ENCODE measurements at places on chromosomes 12 and 14.

DNA sequence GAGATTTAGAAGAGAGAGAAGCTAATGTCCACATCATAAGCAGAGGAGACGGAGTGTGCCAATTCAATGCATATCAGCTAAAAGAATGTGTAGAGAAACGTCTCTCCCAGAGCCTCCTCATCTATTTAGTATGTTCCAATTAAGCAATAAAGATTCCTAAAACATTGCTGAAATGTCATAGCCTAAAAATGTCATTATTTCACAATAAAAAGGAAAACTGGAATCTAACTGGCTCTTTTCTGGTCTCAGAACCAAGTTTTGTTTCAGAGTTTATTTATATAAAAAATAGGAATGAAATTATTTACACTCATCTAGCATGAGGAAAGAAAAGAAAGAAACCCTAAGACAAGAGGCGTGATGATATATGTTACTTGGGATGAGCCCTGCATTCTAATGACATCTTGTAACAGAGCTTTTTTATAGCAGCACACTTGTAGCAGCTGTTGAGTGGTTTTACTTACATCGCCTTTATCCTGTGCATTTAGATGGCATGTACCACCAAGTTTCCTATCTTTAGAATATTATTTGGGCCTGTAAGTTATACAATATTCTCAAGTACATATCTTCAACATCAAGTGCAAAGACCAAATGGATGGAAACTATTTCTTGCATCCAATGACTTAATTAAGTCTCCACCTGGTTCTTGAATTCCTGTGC, 266.3 kb upstream of the PRKD1 start:
- DNase-seq, result no peak

- DNase-seq, result no peak
Measured at GRCh38 chr14:58584383-58584782, 53.4 kb upstream of the DACT1 start.

GRCh38 chr14:100037353-100037752, 27.9 kb upstream of the EVL start:
- DNase-seq, result no peak

DNA sequence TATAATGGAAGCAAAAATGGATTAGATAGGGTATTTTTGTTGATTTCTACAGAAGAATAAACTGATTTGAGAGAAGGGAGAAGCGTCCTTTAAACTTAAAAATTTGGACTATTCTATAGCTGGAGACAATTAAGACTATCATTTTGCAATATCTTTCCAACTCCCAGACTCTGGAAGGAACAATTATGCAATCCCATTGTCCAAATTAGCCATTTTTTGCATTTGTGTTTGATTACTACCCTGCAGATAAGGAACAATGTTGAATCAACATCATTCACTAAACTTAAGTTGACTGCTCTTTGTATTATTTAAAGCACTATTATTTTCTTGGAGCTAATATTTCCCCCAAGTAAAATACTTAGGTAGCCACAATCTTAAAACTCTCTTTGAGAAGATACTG, 34.8 kb upstream of the SELPLG start:
- no peak for DNase-seq

Measured in stimulated activated CD4-positive, alpha-beta T cell treated with anti-CD3 and anti-CD28 coated beads, Interleukin-1b, Interleukin-23, amount 100 ng/mL, for 4 hours (primary cell).